ENCODE measurements at places on chromosomes 3 and 15.

GRCh38 chr3:197501879-197502620 lies 53.7 kb downstream of the BDH1 start:
- DNase-seq: peak; percentile 32

DNA sequence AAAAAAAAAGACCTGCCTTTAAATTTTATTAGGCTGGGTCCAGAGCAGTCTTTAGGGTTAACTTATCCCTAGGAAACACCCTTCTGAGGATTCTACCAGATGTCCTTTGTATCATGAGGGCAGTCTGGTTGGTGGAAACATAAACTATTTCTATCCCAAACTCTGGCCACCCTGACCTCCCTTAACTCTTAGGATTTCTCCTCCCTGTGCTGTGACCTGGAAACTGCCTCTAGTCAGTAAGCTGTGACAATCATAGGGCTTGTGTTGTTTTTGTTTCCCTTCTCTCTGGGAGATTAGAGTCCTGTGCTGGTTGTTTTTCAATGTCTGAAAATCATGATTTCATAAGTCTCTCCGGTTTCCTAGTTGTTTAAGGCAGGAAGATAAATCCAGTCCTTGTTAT lies 78.1 kb downstream of the TNFAIP8L3 start:
- DNase-seq: no peak

- DNase-seq: no peak
Measured at GRCh38 chr15:51323749-51324148, 14.6 kb downstream of the CYP19A1 start.

DNA sequence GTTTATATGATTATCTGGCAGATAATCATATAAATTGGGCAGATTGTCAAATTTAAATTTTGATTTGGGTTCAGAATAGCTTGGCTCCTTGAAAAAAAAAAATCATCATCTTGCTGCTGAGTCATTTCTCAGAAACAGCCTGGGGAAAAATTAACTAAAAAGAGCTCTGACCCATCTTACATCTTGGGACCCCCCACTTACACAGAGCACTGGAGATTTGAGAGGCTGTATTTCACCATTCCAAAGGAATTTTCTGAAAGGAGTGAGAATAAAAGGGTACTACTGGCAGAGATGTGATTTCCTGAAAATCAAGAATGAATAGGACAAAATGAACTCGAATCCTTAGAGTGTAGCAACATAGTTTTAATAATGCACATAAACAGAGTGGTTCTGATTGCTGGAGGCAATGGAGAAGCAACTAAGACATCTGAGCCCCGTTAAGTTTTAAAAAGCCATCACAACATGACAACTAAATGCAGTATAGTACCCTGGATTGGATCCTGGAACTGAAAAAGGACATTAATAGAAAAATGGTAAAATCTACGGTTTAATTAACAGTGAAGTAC lies 97.5 kb downstream of the RFTN1 start:
- no peak for DNase-seq

DNA sequence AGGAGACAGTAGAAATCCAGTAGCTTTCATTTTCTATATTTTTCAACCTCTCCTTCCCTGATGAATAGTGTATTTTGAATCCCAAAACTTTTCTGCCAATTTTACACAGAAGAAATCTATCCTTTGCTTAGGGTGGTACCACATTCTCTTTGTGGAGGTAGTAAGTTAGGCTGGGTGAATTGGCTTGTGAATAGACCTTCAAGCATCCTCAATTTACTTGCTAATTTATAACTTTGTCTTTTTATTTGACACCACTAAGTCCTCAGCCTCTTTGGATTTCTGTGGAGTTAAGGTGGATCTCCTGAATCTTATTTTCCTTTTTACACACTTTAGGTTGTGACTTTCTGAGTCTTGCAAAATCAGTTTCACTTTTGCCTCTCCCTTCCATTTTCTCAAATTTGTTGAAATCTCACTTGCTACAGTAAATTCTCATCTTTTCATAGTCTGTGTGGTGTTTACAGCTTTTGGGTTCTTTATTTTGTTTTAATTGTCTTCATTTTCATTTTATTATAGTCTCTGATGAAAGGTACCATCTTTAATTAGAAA lies 5.7 kb upstream of the PLSCR1 start:
- DNase-seq: no peak
